ENCODE measurements at places on chromosomes 2 and 18. TPM values are rescaled to one million over a fixed set of nuclear protein-coding genes. Genes with fewer than 3 reads are reported as not detected.

DNA sequence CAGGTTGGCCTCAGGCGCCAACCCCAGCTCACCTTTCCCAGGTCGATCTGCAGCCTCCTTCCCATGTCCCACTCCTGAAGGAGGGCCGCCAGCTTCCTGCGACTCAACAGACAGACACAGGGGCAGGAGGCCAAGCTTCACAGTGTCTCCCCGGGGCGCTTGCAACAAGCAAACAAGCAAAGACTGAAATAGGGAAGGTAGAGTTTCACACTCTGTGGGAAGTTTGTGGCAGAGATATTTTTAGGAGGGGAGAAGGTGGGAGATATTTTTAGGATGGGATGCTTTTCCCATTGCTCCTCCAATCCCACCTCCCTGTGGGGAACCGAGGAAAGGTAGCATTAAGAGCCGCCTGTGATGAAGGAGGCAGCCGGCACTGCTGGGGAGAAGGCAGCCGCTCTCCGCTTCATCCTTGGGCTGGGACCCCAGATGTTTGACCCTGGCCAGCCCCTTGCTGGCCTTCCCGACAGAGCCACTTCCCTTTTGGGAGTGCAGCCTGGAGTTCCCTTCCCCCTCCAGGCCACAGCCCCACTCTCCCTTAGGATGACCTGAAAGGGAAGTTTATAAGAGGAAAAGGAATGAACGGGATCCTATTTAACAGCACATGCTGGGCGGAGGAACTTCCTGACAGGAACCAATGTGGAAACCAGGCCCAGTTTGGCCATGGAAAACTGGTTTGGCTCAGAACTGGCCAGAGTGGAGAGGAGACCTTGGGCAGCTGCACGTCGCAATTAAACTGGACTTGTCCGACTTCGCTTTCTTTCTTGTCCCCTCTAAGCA, 142.2 kb upstream of the SMAD2 start:
- no peak for ATAC-seq

GRCh38 chr18:54466248-54467005, 108.7 kb downstream of the C18orf54 start:
- peak; percentile 89 for ATAC-seq

DNA sequence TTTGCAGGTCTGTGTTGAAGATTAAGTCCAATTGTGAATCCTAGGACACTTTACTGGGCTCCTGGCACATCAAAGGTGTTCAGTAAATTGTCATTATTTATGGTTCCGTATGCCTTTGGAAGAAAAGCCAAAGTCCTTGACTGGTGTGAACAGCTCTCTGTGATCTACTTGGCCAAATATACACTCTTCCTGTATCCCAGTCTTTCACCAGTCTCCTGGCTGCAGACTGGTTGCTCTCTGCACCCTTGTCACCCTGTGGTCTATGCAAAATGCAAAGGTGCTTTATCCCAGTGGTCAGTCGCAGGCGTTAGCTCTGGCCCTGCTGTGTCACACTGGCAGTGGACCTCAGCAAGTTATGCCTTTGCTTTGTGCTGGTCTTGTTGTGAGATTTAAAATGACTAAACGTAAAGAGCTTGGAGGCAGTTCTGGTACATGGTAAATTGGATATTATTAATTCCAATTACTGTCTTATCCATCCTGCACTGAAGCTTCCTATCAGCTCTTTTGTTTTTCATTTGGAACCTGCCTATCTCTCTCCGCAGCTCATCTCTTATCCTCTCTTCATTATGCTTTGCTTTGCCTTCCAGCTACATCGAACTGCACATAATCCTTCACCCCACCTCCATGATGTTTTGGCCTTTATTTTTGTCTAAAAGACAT, 83.1 kb downstream of the MYO1B start:
- peak; percentile 11 for ATAC-seq

- ATAC-seq = no peak
Measured at GRCh38 chr2:45736757-45737704, 85.6 kb downstream of the PRKCE start.

- ATAC-seq = no peak
Measured at GRCh38 chr2:40384714-40385113, 67.2 kb downstream of the SLC8A1 start.

DNA sequence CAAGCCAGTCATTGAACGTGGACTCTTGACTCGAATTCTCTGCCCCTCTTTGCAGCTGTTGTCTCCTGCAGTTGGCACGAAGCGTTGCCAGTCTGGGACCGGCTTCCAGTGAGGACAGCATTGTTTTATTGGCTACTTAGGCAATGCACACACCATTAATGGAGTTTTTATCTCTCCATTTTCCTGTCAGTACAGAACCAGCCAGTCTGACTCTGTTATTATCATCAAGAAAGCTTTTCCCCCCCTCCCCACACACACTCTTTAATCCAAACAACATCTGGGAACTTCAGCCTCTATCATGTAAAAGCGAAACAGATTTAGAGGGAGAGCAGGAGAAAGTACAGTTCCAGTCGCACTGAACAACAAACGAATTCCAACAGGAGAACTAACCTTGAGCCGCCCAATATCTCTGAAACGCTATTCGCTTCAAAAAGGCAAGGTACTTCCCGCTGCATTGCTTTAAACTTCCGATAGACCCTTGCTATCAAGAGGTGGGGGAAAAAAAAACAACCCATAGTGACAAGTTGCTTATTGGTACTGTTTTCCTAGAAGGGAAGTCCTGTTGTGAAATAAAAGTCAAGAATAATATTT, 38.2 kb downstream of the ACVR1 start:
- ATAC-seq = no peak

- ATAC-seq = peak; percentile 5
Measured at GRCh38 chr18:8800876-8801262, 95.5 kb downstream of the MTCL1 start.

DNA sequence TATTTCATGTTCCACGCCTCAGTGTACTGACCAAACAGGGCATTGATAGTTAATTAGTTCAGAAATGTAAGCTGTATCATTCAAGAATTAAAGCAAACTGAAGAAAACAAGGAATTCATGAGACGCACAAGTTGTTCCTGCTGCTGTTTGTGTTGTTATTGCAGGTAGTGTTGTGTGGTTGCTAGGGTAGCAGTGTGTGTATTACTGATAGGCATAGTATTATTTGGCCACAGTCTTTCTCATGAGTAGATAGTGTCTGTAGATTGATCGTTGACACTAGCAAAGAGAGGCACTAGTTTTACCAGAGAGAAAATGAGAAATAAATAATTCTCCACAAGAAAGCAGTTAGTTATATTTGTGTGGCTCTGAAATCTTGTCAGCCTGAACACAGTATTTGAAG, 548.6 kb downstream of the LRP1B start:
- ATAC-seq = no peak

DNA sequence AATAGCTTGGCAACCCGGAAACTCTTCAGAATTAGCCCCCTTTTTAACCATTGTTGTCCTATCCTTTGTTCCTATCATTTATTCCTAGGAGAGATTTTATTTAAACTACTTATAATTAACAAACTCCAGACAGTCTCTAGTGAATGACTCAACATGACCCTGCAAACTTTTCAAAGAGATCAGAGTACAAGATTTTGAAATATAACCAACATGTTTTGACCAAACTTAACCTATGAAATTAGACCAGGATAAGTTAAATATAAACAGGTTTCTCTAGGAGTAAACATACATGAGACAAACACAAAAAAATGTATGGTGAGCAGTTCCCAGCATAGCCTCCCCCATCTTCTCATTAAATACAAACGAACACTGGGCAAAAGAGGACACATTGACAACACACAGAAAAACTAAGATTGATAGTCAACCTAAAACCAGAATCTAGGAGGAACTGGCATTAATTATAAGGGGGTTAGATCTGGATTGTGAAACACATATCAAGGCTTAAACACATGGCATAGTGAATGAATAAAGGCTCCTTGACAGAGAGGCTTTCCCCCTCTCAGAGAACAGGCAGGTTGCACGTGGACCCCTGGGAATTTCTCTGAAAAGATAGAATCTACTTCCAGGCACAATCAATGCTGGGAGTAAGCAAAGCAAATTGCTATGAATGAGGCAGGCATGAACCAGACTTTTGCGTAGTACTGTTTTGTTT, 284.1 kb downstream of the IRS1 start:
- ATAC-seq = no peak

GRCh38 chr2:104375206-104375605, 478.7 kb upstream of the POU3F3 start:
- no peak for ATAC-seq

DNA sequence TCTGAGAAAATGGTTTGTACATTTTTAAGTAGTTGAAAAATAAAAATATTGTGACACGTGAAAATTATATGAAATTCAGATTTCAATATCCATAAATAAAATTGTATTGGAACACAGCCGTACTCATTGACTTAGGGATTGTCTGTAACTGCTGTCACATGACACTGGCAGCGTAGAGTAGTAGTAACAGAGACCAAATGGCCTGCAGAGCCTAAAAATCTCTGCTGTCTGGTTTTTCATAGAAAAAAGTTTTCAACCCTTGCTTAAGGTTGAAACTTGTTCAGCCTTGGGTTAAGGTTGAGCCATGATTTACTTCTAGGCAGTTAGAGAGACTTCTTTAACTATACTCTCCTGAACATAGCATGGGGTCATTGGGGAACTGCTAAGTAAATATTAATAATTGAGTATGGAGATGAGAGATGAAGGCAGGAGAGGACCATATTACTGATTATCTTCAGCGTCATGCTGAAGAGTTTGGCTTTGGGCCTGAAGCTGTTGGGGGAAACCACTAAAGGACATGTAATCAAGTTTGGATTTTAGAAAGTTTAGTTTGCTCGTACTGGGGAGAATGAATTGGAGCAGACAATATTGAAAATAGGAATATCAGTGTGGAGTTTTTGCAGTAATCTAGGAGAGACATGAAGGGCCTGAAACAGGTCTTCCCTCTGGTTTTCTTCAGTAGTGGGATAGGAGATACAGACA, 16.2 kb downstream of the EML4 start:
- ATAC-seq = no peak

GRCh38 chr2:104371087-104371781, 482.7 kb upstream of the POU3F3 start:
- ATAC-seq = no peak

- ATAC-seq = no peak
Measured at GRCh38 chr2:15385184-15385583, 175.9 kb downstream of the NBAS start.

- no peak for ATAC-seq
Measured at GRCh38 chr2:226742347-226742746, 57.3 kb downstream of the IRS1 start.

LOXL3 gene
- total RNA-seq = 0.52 TPM

CFAP210 gene
- not detected for total RNA-seq

XIRP2 gene
- total RNA-seq = 0.28 TPM

ONECUT2 gene
- total RNA-seq = under 0.01 TPM

All from esophagus mucosa (tissue), 1 donor.